Stimulated activated CD4-positive, alpha-beta T cell treated with anti-CD3 and anti-CD28 coated beads, Interleukin-4, amount 100 ng/mL, for 24 hours (primary cell): ENCODE measurements at places on chromosomes 16 and 17.

DNA sequence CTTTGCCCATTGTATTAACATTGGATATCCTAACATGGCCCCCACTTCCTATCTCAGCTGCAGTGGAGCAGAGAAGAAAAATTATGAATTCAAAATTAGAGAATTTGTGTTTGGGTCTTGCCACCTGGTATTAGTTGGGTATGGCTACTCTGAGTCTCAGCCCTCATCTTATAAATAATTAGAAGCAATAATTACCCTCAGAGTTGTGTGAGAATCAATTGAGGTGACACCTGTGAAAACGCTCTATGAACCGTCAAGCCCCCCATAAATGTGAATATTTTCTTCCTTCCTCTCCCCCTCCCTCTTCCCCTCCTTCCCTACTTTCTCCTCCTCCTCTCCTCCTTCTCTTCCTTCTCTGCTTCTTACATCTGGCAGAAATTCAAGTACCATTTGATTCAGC, 8.9 kb upstream of the TOB1 start:
- DNase-seq = no peak

- DNase-seq = no peak
Observed at GRCh38 chr17:9235346-9235745, 214.0 kb downstream of the NTN1 start.

DNA sequence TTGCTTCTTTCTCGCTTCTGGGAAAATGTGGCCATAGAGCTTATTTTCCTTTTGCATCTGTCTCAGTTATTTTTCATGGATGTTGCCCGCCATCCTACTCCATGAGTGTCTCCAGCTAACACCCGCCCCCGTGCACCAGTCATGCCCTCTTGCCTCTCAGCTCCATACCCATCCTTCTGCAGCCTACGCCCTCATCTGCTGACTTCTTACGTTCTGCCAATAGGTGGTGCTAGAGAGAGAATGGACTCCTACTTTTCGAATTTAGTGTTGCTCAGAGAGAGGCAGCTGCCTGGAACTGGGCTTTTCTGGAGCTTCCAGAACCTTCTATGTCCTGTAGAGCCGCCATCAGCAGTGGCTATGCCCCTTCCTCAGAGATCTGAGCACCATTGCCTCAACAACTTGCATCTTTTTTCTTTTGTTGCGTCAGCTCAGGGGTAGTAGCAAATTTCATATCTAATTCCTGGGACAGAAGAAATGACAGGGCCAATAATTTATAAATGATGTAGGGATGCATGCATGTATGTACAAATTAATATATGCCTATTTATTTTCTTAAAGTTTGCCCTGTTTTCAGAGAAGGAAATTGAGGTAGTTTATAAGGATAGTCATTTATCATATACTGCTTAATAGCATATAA, 119.7 kb upstream of the MYOCD start:
- no peak for DNase-seq

DNA sequence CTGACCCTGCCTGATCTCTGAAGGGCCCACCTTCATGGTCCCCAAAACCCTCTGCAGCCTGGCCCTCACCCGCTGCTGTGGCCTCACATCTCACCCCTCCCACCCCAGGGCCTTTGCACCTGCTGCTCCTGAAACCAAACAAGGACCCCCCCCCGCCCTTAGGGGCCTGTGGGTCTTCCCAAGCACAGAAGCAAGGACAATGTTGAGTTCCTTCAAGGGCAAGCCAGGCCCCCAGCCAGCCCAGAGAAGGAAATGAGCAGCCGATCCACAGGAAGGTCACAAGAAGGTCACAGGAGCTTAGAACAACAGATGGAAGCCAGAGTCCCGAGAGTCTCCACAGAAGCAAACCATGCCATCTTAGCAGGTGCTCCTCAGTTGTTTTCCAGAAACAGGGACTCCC, 493 bp upstream of the PDE6G start:
- no peak for DNase-seq

DNA sequence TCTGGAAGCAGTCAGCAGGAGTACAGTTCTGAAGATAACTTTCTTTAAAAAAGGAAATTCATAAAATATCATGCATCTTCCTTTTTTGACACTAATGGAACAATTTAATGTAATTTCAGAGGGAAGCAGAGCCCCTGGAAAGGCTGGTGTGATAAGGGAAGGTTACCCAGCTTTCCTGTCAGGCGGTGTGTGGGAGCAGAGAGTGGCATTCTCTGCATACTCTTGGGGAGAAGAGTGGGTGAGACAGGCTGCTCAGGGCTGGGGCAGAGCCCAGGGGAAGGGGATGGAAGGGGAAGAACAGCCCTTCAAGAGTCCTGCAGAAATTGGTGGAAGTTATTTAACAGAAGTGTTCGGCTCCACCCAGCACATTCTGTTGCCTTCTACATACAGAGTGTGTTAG, 84.7 kb downstream of the PRKCB start:
- DNase-seq = no peak

GRCh38 chr16:78503602-78504001, 404.1 kb downstream of the WWOX start:
- DNase-seq = peak; percentile 59

- no peak for DNase-seq
Observed at GRCh38 chr16:84042879-84043485, 387 bp upstream of the SLC38A8 start.

DNA sequence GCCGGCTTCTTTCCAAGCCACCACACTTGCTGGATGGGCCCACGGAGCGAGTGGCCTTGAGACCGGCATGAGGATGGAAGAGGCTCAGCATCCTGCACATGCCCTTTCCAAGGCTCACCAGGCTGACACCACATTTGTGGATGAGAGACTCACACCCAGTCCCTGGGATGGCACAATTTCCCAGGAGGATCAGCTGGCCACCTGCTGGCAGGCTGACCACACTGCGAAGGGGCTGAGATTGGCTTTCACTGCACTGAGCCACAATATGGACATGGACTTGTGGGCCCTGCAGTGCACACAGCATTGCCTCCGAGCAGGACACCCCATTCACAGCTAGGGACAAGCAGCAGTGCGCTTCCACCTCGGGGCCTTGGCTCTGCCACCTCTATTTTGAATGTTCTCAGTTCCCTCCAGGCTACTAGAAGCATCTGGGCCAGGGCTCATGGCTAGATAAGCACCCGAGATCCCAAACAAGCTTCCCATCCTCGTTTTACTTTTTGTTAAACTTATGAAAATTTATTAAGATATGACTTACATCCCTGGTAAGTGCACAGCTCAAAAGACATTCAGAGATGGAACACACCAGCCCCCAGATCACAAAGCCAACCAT, 25.3 kb upstream of the KSR1 start:
- DNase-seq = no peak

DNA sequence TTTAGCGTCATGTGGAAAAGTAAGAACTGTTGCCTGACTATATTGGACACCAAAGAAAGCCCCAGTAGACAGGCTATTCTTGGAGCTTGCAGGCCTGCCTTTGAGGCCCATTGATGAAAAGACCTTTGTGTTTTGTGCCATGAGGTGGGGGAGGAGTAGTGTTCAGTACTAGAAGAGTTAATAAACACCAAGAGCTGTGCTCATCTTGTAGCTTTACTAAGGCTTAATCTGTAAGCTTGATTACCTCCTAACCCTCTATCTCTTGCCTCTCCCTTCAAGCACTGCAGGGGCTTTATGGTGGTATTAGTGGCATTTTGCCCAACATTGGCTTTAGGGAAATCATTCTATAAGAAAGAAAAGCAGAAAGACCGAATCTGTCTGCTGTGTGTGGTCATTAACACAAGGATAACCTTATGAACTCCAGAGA, 220.2 kb upstream of the TBX2 start:
- no peak for DNase-seq

- DNase-seq = peak; percentile 12
Observed at GRCh38 chr17:38604479-38605403, 1.0 kb downstream of the SRCIN1 start.

DNA sequence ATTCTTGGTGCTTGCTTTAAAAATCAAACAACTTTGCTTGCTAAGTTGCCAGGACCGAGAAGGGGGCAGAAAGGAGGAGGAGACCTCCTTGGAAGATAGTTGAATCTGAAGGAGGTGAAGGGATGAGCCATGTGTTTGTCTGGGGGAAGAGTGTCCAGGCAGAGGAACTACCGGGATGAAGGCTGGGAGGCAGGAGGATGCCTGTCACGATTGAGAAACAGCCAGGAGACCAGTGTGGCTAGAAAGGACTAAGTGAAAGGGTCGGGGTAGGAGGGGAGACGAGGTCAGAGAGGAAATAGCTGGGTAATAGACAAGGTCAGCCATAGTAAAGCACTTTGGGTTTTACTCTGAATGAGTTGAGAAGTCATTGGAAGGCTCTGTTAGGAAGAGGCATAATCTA, 38.9 kb upstream of the CSNK2A2 start:
- DNase-seq = no peak

- DNase-seq = no peak
Observed at GRCh38 chr17:16346721-16347271, 6.5 kb downstream of the CENPV start.

GRCh38 chr17:57517632-57518456, 227.3 kb downstream of the CCDC182 start:
- no peak for DNase-seq

DNA sequence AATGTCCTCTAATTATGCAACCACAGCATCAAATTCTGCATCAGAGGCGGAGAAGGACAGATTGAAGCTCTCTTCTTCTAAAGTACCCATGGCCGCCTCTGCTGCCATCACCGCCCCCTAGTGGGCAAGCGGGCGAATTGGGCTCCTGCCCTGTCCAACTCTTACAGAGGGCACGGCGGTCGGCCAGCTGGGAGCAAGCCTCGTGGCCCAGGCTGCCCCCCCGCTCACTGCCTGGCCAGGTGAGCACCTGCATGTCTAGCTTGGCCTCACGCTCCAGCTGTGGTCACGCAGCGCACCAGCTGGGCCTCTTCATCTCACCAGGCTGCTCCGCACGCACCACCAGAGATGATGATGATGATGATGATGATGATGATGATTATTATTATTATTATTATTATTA, 146.1 kb upstream of the TOM1L1 start:
- DNase-seq = no peak

- no peak for DNase-seq
Observed at GRCh38 chr17:72456075-72456474, 335.3 kb downstream of the SOX9 start.

GRCh38 chr17:41528959-41529353, 848 bp upstream of the KRT19 start:
- no peak for DNase-seq

- no peak for DNase-seq
Observed at GRCh38 chr16:66278604-66279262, 87.8 kb upstream of the CDH5 start.

GRCh38 chr16:85037050-85037410, 9.4 kb downstream of the KIAA0513 start:
- DNase-seq = no peak

- no peak for DNase-seq
Observed at GRCh38 chr17:50848711-50849110, 13.3 kb downstream of the WFIKKN2 start.

GRCh38 chr16:76194616-76195015, 82.6 kb upstream of the CNTNAP4 start:
- DNase-seq = no peak

DNA sequence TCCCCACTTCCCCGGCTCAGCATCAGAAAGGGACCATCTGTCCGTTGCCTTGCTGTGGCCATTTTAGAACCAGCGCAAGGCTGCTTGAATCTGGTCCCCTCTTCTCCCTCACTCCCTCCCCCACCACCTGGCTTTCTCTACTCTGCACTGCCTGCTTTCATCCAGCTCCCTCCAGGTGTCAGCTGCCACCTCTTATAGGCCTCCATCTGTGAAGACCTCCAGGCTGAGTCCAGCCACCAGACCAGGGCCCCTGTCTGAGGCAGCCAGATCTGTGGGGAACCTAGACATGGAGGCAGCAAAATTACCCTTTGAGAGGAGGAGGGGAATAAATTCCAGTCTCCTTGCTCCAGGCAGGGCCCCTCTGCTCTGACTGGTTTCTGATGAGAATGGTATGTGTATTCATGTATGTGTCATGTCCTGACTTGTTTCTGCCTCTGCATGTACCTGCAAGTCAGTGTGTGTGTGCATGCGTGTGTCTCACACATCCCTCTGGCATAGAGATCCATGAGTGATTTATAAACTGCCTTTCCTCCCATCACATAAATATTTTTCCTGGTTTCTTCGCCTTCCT, 21.1 kb downstream of the MINK1 start:
- no peak for DNase-seq

DNA sequence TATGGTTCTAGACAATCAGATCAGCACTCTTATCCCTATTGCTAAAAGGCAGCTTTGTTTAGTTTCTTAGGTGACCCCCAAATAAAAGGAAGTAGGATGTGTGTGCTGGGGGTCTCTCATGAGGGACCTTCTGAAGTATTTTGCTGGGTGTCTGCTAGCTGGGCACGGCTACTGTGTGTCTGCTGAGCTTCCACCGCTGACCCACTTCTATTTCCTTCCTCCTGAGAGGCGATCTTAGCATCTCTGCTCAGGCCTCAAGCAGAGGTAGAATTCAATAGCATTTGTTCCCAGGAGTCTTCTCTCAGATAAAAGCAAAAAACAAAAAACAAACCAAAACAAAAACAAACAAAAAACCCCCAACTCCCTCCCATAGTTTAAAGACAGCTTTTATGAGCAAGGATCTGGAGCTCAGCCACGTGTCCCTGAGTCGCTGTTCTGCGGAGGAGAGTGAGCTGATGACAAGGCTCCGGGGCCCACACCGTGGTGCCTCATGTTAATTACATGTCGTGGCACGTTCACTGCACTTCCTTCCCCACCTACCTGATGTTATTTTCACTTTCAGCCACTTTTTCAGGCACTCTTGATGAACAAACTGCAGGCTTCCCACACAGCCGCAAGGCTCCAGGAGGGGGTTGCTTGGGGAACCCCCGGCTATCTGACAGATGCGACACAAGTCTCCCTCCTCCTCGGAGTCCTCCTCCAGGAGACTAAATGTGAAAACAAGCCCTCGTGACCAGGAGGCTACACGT, 83.5 kb downstream of the MARCHF10 start:
- peak; percentile 88 for DNase-seq

- peak; percentile 27 for DNase-seq
Observed at GRCh38 chr17:78040440-78041385, 82.2 kb downstream of the TNRC6C start.

- no peak for DNase-seq
Observed at GRCh38 chr16:20004931-20005330, 68.8 kb downstream of the GPR139 start.

DNA sequence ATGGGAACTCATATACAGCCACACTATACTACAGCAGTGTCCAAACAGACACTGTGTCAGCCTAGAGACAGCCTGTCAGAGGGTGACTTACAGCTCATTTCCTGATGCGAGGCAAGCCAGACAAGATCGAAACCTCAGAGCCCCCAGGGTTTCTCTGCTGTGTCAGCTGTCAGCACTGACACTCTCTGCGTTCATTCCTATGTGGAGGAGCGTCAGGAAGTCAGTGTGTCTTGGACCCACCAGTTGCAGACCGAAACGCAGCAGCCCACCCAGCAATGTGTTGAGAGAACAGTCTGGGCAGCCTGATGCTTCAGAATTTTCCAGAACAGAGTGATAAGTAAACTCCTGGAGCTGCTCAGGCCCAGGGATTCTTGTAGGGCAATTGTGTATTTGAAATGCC, 20.6 kb upstream of the MAPT start:
- DNase-seq = peak; percentile 39

GRCh38 chr17:58153046-58153445, 4.9 kb downstream of the OR4D1 start:
- peak; percentile 39 for DNase-seq

GRCh38 chr17:1992541-1992940, 32.6 kb downstream of the RTN4RL1 start:
- DNase-seq = no peak

- no peak for DNase-seq
Observed at GRCh38 chr16:83143788-83144187, 517.0 kb downstream of the CDH13 start.

GRCh38 chr16:52515068-52515671, 31.8 kb downstream of the TOX3 start:
- DNase-seq = no peak
